AML-193 (cell line): ENCODE measurements at places on chromosomes 11 and 22.
A peak's percentile ranks its signal among the peaks of the same experiment; 100 is the strongest.

DNA sequence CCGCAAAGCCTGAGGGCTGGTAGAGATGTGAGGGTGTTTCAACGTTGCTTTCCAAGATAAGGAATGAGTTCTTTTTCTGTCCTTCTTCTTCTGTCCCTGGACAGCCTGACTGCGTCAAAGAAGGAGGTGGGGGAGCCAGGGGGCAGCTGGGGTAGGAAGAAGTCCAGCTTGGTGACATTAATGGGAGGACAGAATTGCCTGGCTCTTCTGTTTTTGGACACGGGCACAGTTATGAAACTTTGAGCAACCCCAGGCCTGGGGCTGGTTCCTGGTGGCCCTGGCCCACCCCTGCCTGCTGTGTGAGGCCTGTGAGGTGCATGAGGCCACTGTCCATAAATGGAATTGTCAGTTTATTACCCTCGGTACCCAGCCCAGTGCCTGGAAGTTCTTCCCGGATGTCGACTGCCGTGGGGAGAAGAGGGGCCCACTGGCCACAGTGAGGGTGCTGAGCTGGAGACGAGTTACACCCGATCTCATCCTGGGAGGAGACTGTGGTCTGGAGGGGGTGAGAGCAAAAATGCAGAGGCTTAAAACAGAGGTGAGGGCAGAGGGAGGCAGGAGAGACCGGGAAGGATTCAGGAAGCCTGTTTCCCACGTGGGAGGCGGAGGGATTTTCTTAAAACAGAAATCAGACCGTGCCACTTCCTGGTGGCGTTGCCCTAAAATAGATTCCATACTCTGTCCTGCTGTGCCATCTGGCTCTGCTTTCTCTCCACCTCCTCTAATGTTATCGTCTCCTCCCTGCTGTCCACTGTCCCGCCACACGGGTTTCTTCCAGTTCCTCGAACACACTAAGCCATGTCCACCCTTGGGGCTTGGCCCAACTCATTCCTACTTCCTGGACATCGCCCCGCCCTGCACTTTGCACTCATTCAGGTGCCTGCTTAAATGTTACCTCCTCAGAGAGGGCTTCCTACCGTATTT, 59.7 kb upstream of the RASD2 start:
- no peak for DNase-seq

GRCh38 chr11:47595029-47595428, 818 bp upstream of the C1QTNF4 start:
- no peak for DNase-seq

DNA sequence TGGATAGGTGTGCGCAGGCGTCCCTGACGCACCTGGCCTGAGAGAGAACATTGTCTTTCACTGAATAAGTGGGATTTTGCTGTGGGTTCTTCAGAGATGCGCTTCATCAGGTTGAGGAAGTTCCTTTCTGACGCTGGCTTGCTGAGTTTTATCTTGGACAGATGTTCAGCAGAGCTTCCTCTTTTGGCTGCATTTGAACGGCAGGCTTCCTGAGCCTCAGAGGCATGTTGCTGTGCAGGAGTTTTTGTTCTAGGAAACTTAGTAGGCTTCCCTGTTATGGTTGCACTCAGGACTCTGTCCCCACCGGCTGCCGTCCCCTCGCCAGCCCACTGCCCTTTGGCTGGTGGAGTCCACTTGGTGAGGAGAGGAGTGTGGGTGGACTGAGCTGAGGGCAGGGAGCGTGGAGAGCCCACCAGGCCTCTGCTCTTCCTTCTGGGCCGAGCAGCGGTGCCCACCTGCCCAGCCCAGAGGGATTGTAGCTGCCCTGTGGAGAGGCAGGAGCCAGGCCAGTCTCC, 17.2 kb downstream of the FRMD8 start:
- peak; percentile 90 for DNase-seq

- no peak for DNase-seq
Measured at GRCh38 chr11:56885177-56885576, 103.5 kb upstream of the OR5AK2 start.

DNA sequence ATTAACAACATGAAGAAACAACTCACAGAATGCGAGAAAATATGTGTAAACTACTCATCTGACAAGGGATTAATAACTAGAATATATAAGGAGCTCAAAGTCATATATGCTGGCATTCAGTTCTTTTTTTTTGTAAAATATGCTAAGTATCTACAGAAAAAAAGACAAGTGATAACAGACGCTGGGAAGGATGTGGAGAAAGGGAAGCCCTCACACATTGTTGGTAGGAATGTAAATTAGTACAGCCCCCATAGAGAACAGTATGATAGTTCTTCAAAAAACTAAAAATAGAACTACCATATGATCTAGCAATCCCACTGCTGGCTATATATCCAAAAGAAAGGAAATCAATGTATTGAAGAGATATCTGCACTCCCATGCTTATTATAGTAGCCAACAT, 13.8 kb downstream of the GAB2 start:
- DNase-seq = no peak

- no peak for DNase-seq
Measured at GRCh38 chr11:134724106-134724778, 312.2 kb upstream of the B3GAT1 start.

- no peak for DNase-seq
Measured at GRCh38 chr11:112539741-112540140, 279.1 kb upstream of the PLET1 start.

- DNase-seq = no peak
Measured at GRCh38 chr22:19598054-19598855, 74.0 kb upstream of the CLDN5 start.

DNA sequence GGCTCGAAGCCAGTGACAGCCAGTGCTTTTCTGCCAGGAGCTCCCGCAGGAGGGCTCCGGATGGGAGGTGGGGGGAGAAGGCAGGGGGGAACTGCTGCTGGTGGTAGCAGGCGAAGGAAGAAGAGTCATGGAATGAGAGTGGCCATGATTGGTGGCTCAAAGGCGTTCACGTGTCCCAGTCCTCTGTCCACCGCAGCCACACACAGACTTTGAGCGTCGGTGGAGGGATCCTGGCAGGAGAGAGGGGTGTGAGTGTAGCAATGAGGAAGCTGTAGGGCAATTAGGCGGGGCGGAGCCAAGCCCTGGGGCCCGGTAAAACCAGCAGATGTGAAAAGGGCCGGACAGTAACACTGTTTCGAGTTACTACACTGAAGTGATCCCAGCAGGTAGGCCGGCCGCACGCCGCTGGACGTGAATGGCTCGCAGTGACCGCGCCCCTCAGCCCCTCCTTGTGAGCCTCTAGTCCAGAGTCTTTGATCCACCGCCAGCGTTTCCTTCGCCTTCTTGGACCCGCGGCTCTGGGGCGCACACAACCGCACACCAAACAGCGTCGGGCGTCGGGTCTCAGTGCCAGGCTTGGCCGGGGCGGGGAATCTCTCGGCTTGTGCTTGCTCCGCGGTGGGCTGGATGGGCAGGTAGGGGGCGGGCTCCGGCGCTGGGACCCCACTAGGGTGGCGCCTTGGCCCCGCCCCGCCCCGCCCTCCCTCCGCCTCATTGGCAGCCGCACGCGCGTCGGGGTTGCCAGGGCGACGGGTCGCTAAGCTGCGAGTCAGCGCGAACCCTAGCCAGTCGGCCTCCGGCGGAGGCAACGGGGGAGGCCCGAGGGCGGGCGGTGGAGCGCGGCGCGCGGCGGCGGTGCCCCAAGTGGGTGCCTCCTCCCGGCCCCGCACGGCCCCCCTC, at the start of gene LRRC10B:
Gene LRRC10B, plus strand, starts transcription at position 788 of the 900 bp plus-strand sequence. CDS start 250 bp downstream, outside the sequence.
- DNase-seq = no peak

DNA sequence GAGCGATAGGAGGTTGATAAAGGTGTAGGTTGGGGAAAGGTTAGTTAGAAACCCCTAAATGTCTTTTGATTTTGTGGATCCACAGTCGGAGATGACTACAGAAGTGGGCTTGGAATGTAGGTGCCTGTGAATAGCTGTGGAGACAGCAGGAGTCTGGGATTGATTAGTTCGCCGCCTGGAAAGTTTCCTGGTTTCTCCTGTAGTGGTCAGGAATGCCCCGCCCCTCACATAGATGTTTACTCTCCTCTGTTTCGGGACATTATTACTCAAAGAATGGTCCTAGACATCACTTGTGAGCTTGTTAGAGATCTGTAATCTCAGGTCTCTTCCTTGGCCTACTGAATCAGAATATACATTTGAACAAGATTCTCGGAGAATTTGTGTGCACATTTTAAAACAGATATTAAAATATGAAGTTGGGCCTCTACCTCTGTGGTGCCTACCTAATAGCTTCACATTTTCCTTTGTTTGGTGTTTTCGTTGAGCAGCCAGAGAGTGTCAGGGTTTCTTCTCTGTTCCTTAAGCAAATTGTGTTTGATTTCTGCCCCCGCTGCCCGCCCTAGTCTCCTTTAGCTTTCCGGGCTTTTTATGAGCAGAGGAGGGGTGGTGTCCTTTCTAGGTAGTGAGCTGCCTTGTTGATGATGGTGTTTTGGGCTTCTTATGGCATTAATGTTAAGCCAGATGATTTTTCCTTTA, 89.4 kb downstream of the PPP6R3 start:
- DNase-seq = no peak

- DNase-seq = no peak
Measured at GRCh38 chr11:67673358-67673757, 1.1 kb downstream of the ALDH3B2 start.

DNA sequence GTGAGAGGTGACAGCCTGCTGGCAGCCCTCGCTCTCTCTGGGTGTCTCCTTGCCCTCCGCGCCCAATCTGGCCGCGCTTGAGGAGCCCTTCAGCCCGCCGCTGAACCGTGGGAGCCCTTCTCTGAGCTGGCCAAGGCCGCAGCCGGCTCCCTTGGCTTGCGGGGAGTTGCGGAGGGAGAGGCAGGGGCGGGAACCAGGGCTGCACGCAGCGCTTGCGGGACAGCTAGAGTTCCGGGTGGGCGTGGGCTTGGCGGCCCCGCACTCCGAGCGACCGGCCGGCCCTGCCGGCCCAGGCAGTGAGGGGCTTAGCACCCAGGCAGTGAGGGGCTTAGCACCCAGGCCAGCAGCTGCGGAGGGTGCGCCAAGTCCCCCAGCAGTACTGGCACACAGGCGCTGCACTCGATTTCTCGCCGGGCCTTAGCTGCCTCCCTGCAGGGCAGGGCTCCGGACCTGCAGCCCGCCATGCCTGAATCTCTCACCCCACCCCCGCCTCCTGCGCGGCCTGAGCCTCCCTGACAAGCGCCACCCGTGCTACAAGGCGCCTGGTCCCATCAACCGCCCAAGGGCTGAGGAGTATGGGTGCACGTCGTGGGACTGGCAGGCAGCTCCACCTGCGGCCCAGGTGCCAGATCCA, 1526.1 kb downstream of the FAM181B start:
- DNase-seq = no peak

- no peak for DNase-seq
Measured at GRCh38 chr11:14898906-14899305, 6.9 kb upstream of the CYP2R1 start.

GRCh38 chr11:26792941-26793340, 71.1 kb upstream of the SLC5A12 start:
- no peak for DNase-seq
